ENCODE measurements at places on chromosomes 12 and 14.

DNA sequence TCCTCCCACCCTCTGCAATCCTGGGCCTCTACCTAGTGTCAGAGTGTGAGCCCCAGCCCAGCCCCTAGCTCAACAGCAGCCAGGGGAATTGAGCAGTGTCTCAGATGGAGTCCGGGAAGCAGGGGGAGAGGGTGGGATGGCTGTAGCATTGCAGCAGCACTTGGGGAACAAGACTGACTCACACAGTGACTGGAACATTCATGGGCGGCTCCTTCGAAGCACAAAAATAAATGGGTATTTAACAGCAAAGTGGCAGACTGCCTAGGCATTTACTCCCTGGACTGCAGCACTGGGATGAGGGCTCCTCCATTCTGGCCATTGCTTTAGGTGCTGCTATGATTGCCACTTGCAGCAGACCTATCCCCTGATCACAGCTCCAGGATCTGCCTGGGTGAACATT lies 46.0 kb upstream of the STK38L start:
- no peak overlapping the region for H3K27ac ChIP-seq
- no peak for DNase-seq

- no peak for DNase-seq
- H3K27ac ChIP-seq: no peak overlapping the region
- peaks cover 15% of the 10 kb centered on the region for H3K27me3 ChIP-seq
- no peak overlapping the region for H3K4me3 ChIP-seq
Observed at GRCh38 chr12:126708492-126708896, 1558.5 kb upstream of the TMEM132C start.

- H3K27me3 ChIP-seq: peaks cover 21% of the 10 kb centered on the region
- no peak overlapping the region for H3K27ac ChIP-seq
- H3K36me3 ChIP-seq: peaks cover 4% of the 10 kb centered on the region
- H3K4me3 ChIP-seq: no peak overlapping the region
Observed at GRCh38 chr14:72744416-72745120, 149.3 kb downstream of the DPF3 start.

DNA sequence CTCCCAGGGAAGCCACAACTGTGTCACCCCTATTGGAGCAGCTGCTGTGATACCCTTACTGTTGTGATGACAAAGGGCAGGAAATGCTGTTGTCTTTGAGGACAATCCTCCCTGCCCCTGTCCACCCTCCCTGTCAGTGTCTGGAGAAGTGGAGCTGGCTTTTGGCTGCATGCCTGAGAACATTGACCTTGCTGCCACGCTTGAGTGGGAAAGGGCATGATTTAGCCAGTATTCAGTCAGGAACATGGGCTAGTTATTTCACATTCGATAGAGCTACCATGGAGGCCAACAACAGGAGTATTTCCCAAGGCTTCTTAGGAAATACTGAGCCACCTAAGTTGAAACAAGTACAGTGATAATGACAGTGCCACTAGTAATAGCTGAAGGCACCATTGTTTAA lies 59.4 kb downstream of the MYRFL start:
- peaks cover 13% of the 10 kb centered on the region for H3K4me1 ChIP-seq
- H3K36me3 ChIP-seq: no peaks in the 10 kb centered on the region
- H3K27ac ChIP-seq: no peak overlapping the region
- H3K27me3 ChIP-seq: peaks cover 2% of the 10 kb centered on the region

GRCh38 chr12:124392271-124392666 lies 97.4 kb downstream of the RFLNA start:
- H3K27me3 ChIP-seq: no peaks in the 10 kb centered on the region
- peaks cover 16% of the 10 kb centered on the region for H3K4me1 ChIP-seq
- H3K27ac ChIP-seq: no peak overlapping the region
- no peak for DNase-seq
- H3K36me3 ChIP-seq: peaks cover 4% of the 10 kb centered on the region

DNA sequence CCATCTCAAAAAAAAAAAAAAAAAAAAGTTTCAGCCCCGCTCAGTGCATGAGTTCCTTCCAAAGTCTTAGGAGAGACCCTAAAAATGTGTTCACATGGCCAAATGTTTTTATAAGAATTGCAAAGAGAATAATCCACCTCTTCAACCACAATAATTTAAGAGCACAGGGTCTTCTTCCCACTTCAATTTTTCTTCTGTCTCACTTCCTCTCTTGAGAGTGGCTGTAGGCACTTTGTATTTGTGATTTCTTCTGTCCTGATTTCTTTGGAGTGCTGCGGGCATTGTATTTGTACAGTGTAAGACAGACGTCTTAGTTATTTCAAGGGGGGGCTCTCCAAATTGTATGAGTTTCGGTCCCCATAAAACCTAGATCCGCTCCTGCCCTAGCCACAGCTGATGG lies 58.3 kb downstream of the C12orf56 start:
- H3K27me3 ChIP-seq: no peaks in the 10 kb centered on the region
- no peak overlapping the region for H3K4me3 ChIP-seq
- no peak for DNase-seq
- H3K27ac ChIP-seq: no peak overlapping the region
- no peaks in the 10 kb centered on the region for H3K36me3 ChIP-seq

DNA sequence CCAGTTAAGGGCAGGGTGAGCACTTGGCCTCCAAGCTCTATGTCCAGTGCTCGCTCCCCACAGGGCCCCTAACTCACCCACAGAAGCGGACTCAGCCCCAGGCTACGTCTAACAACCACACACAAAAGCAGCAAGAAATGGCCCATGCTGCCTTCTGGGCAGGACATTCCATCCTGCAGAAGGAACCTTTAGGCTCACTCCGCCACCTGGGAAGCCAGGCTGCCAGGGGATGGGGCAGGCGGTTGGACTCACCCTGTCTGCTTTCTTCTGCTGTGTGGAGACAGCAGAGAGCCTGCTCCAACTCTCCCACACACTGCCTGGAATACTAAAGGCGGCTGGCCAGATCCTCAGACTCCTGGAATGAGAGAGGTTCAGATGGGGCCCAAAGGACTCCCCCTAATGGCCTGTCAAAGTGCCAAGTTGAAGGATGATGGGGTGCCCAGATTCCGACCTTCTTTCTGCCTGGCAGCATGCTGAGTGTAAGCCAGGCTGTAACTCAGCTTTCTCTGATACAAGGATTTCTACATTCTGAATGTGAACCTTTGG lies 27.7 kb upstream of the BLTP3B start:
- DNase-seq: no peak
- peaks cover 9% of the 10 kb centered on the region for H3K4me1 ChIP-seq
- H3K36me3 ChIP-seq: no peaks in the 10 kb centered on the region
- no peak overlapping the region for H3K4me3 ChIP-seq

GRCh38 chr12:50606675-50607375 lies 102.0 kb downstream of the DIP2B start:
- H3K36me3 ChIP-seq: peaks cover 5% of the 10 kb centered on the region
- H3K27ac ChIP-seq: no peak overlapping the region
- DNase-seq: no peak
- H3K27me3 ChIP-seq: no peaks in the 10 kb centered on the region
- peaks cover 20% of the 10 kb centered on the region for H3K4me1 ChIP-seq
- no peak overlapping the region for H3K4me3 ChIP-seq

- DNase-seq: no peak
- H3K36me3 ChIP-seq: peaks cover 7% of the 10 kb centered on the region
- H3K27me3 ChIP-seq: peaks cover 29% of the 10 kb centered on the region
- no peak overlapping the region for H3K27ac ChIP-seq
Observed at GRCh38 chr12:30862486-30862885, 64.1 kb upstream of the TSPAN11 start.

GRCh38 chr14:99186956-99187690 lies 84.9 kb downstream of the BCL11B start:
- H3K36me3 ChIP-seq: peaks cover 8% of the 10 kb centered on the region
- H3K4me3 ChIP-seq: no peak overlapping the region
- peaks cover 27% of the 10 kb centered on the region for H3K4me1 ChIP-seq
- H3K27me3 ChIP-seq: no peaks in the 10 kb centered on the region

DNA sequence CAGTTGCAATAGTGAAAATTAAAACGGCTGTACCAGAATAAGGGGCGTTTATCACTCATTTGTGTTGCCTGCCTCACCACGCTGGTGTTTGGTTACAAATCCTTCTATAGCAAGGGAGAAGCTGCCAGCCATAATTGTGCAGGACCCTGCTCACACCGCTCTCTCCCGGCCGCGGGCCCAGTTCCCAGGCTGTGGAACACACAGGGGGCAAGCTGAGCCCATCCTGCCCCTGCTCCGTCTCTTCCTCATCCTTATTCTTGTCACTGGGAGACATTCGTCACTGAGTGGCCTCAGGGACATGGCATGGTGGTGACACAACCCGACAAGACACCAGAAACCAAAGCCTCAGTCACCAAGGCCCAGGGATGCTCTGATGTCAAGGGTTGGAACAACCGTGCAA lies 116.3 kb upstream of the FKBP4 start:
- H3K27ac ChIP-seq: no peak overlapping the region
- peaks cover 3% of the 10 kb centered on the region for H3K27me3 ChIP-seq
- DNase-seq: peak; percentile 63
- peaks cover 13% of the 10 kb centered on the region for H3K36me3 ChIP-seq
- H3K4me1 ChIP-seq: peaks cover 22% of the 10 kb centered on the region

DNA sequence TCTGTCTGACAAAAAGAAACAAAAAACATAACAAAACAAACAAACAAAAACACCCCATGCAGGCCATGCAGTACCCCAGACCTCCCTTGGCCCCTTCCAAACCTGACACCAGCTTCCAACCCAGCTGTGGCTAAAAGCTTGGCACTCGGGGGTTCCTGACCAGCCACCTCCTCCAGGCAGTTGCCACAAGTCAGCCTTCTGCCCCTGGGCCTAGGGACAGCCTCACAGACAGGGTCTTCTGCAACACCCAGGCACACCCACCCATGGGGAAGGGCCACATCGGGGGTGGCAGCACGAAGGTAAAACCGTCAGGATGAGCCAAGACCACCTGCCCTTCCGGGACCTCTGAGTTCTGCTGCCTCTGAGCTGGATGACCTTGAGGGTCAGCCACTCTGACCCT lies 10.7 kb upstream of the TMEM119 start:
- no peaks in the 10 kb centered on the region for H3K36me3 ChIP-seq
- no peak overlapping the region for H3K4me3 ChIP-seq
- H3K27me3 ChIP-seq: peaks cover 13% of the 10 kb centered on the region
- H3K4me1 ChIP-seq: peaks cover 21% of the 10 kb centered on the region
- H3K27ac ChIP-seq: no peak overlapping the region
